Thymus (tissue), 14 donors: ENCODE measurements at places on chromosomes 5 and 9. TPM values are rescaled to one million over a fixed set of nuclear protein-coding genes. Genes with fewer than 3 reads are reported as not detected.

DNA sequence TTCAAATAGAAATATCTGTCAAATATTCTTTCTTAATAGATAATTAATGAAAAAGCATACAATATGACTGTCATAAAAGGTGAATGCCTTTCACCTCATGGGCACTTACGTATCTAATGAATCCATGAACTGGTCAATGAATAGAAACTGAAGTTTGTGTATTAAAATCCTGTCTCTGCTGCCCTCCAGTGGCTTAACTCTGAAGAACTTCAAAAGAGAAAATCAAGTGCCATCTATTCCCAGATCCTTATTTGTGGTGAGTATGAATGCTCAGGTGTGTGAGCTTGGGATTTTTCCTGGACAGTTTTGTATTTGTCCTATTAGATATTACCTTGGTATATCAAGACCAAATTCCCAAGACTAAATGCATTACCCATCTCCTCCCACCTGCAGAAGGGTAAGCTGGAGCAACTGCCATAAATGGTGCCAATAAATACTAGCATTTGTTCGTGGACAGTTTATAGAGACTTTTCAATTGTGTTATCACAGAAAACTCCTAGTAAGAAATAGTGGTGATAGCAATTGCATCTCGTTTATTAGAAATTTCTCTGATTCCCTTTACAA lies 44.0 kb upstream of the SVEP1 start:
- no peak overlapping the region for H3K4me3 ChIP-seq
- no peaks in the 10 kb centered on the region for H3K36me3 ChIP-seq
- DNase-seq: peak; percentile 33
- no peak overlapping the region for H3K27ac ChIP-seq
- no peaks in the 10 kb centered on the region for H3K4me1 ChIP-seq

GRCh38 chr9:115107701-115108100 lies 10.3 kb downstream of the TNC start:
- H3K27ac ChIP-seq: no peak overlapping the region
- no peak overlapping the region for H3K4me3 ChIP-seq
- no peak for DNase-seq
- peaks cover 3% of the 10 kb centered on the region for H3K4me1 ChIP-seq
- H3K36me3 ChIP-seq: no peaks in the 10 kb centered on the region
- no peaks in the 10 kb centered on the region for H3K27me3 ChIP-seq

DNA sequence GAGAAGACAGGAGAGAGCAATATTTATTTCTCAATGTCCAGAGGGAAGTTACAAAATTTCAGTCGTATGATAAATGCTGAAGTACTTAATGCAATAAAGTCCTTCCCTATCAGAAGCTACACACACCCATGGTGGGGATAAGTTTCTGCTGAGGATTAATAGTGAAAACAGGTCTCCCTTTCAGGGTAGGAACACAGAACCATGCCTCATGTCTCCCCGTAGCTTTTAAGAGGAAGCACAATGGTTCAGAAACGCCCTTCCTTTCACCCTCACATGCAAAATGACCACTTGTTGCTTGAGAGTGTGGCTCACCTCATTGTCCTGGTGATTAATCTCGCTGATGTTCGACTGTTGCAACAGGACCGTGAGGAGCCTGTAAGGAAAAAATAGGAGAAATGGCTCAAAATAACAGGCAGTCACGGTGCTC lies 73.6 kb downstream of the ANKRD55 start:
- no peaks in the 10 kb centered on the region for H3K36me3 ChIP-seq
- no peak overlapping the region for H3K27ac ChIP-seq
- H3K4me3 ChIP-seq: no peak overlapping the region
- no peak for DNase-seq
- H3K4me1 ChIP-seq: peaks cover 87% of the 10 kb centered on the region
- no peaks in the 10 kb centered on the region for H3K27me3 ChIP-seq

- H3K27me3 ChIP-seq: no peaks in the 10 kb centered on the region
- no peak overlapping the region for H3K4me3 ChIP-seq
- H3K27ac ChIP-seq: no peak overlapping the region
- no peaks in the 10 kb centered on the region for H3K4me1 ChIP-seq
- no peaks in the 10 kb centered on the region for H3K36me3 ChIP-seq
Observed at GRCh38 chr5:84602371-84602771, 217.7 kb upstream of the EDIL3 start.

DNA sequence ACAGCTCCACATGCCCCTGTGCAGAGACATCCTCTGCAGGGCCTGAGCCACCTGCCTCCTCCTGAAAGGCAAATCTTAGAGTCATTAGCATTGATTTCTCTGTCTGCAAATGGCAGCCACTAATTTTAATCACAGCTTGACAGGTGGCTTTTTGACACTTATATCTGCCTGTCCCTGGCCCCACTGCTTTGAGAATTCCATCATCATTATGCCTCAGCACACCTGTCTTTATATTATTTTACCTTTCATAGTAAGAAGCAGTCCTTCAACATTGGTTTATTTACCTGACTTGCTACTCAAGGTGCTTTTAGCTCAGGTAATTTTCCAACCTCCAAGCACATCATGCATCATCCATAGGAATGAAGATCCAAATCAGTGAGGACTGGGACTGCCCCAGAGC lies 451.3 kb downstream of the MTRR start:
- H3K27me3 ChIP-seq: no peaks in the 10 kb centered on the region
- no peaks in the 10 kb centered on the region for H3K4me1 ChIP-seq
- no peak for DNase-seq
- no peaks in the 10 kb centered on the region for H3K36me3 ChIP-seq
- H3K27ac ChIP-seq: no peak overlapping the region

DNA sequence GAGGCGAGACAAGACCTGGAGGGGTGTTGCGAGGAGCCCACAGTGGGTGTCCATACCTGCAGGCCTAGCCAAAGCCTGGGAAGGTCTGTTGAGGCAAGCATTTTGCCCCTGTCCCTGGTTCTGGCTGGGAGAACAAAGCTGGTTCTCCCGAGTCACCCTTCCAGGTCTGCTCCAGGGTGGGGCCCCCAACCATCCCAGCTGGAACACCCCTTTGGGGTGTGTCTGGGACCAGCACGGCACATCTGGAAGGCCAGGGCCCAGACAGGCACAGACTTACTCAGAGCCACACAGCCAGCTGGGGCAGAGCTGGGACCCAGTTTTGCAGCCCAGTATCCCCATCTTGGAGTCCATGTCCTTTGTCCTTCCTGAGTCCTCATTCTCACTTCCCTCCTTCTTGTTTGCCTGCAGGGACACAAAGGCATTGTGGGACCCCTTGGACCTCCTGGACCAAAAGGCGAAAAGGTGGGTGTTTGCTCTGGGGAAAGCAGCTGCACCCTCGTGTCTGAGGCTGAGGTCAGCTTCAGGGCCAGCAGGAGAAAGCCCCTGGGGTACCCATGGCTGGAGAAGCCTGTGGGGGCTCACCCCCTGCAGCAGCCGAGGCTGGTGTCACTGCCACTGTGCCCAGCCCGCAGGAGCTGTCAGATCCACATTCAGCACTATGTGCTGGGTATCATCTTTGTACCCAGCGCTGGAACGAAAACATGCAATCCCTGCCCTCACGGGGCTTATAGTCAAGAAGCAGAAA lies 38.4 kb upstream of the ORM1 start:
- DNase-seq: no peak
- no peaks in the 10 kb centered on the region for H3K4me1 ChIP-seq
- peak overlapping the region; percentile 17 for H3K27ac ChIP-seq
- no peak overlapping the region for H3K4me3 ChIP-seq
- H3K36me3 ChIP-seq: no peaks in the 10 kb centered on the region

GRCh38 chr5:94470802-94471201 lies 147.6 kb downstream of the KIAA0825 start:
- H3K4me3 ChIP-seq: no peak overlapping the region
- no peaks in the 10 kb centered on the region for H3K4me1 ChIP-seq
- no peak overlapping the region for H3K27ac ChIP-seq
- DNase-seq: no peak
- H3K36me3 ChIP-seq: no peaks in the 10 kb centered on the region
- no peaks in the 10 kb centered on the region for H3K27me3 ChIP-seq

GRCh38 chr9:112411626-112412027 lies 31.7 kb downstream of the HSDL2 start:
- no peaks in the 10 kb centered on the region for H3K4me1 ChIP-seq
- no peaks in the 10 kb centered on the region for H3K27me3 ChIP-seq
- no peak overlapping the region for H3K27ac ChIP-seq
- no peak overlapping the region for H3K4me3 ChIP-seq
- DNase-seq: no peak

GRCh38 chr5:14824499-14824898 lies 47.1 kb downstream of the ANKH start:
- H3K4me1 ChIP-seq: no peaks in the 10 kb centered on the region
- H3K36me3 ChIP-seq: no peaks in the 10 kb centered on the region
- no peak for DNase-seq
- no peaks in the 10 kb centered on the region for H3K27me3 ChIP-seq

GRCh38 chr5:56012281-56012963 lies 17.7 kb upstream of the IL6ST start:
- H3K4me1 ChIP-seq: peaks cover 12% of the 10 kb centered on the region
- H3K4me3 ChIP-seq: no peak overlapping the region
- no peaks in the 10 kb centered on the region for H3K27me3 ChIP-seq
- DNase-seq: no peak

DNA sequence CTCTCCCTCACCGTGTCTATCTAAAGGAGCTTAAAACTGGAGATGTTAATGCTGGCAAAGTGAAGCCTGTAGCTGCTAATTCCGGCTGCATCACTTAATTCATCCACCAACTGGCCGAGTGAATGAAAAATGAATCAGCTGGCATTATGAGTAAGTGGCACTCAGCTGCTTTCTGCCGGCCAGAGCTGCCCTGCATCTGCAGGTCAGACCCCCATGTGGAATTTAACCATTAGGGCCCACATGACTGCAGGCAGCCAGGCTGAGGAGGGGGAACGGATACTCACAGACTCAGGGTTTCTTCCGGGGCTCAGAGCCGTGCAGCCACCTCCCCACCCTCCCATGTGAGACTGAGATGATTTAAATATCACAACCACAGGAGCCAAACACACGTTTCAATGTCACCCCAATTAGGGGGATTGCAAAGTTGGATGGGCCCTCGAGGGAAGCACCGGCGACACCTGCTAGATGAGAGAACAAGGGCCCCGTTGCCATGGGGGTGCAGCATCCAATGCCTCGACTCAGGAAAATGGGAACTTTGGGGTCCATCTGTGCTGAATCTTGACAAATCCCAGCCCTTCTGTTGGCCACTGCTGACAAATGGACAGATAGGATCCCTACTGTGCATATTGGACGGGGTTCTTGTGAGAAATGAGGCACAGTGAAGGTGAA lies 115.6 kb upstream of the ALDH1B1 start:
- no peaks in the 10 kb centered on the region for H3K36me3 ChIP-seq
- no peak overlapping the region for H3K27ac ChIP-seq
- no peaks in the 10 kb centered on the region for H3K27me3 ChIP-seq

GRCh38 chr5:160667160-160667559 lies 184.9 kb downstream of the ATP10B start:
- no peak overlapping the region for H3K27ac ChIP-seq
- H3K36me3 ChIP-seq: no peaks in the 10 kb centered on the region
- DNase-seq: no peak
- no peak overlapping the region for H3K4me3 ChIP-seq

DNA sequence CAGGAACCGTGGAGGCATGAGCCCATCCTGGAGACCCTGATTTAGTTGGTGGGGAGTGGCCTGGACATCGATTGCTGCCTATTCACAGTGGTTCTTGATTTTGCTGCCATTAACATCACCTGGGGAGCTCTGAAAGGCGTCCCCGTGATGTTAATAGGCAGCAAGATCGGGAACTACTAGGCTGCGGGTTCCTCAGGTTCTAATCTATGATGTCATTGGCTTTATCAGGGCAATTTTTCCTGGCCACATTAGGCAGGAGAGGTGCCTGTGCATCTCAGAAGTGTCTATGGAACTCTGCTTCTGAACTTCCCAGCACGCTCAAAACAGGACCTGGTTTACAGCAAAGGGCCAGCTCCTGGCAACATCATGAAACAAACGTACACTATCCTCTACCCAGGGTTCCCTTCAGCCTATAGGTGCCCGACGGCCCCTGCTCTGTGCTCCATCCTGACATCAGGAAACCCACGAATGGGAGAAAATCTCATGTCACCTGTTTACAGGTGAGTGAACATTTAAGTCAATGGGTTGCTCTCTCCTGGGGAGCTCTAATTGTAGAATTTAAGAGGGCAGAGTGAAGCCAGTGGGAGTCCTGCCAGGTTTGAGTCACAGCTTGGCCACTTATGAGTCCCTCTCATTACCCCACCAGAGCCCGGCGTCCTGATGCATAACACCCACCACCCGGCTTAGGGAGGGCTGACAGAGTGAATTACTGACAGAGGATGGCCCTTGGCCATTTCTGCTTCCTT lies 49.4 kb downstream of the ROPN1L start:
- no peak for DNase-seq

DNA sequence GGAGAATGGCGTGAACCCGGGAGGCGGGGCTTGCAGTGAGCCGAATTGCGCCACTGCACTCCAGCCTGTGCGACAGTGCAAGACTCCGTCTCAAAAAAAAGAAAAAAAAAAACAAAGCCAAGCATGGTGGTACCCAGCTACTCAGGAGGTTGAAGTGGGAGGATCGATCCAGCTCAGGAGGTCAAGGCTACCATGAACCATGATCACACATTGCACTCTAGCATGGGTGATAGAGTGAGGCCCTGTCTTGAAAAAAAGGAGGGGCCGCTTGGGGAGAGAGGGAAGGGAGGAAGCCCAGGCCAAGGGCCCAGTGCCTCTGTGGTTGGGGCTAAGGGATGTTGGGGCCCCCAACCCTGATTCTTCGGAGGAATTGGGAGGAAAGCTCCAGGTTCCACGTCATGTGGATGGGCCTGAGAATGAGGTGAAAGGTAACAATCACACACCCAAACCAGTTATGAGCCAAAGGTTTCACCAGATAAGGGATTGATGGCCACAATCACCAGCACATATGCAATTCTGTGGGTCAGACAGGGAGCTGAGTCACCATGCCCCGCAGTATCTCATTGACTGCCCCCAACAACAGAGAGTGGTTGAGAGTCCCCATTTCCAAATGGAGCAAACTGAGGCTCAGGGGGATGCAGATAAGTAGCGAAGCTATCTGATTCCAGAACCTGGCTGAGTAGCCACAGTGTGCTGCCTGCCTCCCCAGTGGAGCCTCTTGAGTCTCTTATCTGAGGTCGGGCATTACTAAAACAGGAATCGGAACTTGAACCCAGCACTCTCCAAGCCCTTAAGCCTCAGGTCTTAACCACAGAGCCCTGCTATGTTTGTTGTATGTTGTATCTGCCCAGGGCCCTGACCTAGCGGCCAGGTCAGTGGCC lies 20.5 kb downstream of the SWI5 start:
- no peaks in the 10 kb centered on the region for H3K36me3 ChIP-seq
- H3K27ac ChIP-seq: no peak overlapping the region
- H3K4me1 ChIP-seq: no peaks in the 10 kb centered on the region
- H3K4me3 ChIP-seq: no peak overlapping the region
- no peaks in the 10 kb centered on the region for H3K27me3 ChIP-seq

The FXN gene
- 3.2 TPM for total RNA-seq

The GDA gene
- 0.76 TPM for total RNA-seq

The PPP2R2B gene
- total RNA-seq: 1.9 TPM

The TIMD4 gene
- 25.4 TPM for total RNA-seq

The TRIM36 gene
- total RNA-seq: 1.8 TPM

The LECT2 gene
- not detected for total RNA-seq

The PPP1R26 gene
- 3.3 TPM for total RNA-seq

The NR5A1 gene
- total RNA-seq: 0.52 TPM

The FRMPD1 gene
- 0.14 TPM for total RNA-seq

The CERCAM gene
- 2.3 TPM for total RNA-seq

The GPR151 gene
- under 0.01 TPM for total RNA-seq

The MYO10 gene
- 4.3 TPM for total RNA-seq
